ENCODE measurements at places on chromosomes 13 and 19.

DNA sequence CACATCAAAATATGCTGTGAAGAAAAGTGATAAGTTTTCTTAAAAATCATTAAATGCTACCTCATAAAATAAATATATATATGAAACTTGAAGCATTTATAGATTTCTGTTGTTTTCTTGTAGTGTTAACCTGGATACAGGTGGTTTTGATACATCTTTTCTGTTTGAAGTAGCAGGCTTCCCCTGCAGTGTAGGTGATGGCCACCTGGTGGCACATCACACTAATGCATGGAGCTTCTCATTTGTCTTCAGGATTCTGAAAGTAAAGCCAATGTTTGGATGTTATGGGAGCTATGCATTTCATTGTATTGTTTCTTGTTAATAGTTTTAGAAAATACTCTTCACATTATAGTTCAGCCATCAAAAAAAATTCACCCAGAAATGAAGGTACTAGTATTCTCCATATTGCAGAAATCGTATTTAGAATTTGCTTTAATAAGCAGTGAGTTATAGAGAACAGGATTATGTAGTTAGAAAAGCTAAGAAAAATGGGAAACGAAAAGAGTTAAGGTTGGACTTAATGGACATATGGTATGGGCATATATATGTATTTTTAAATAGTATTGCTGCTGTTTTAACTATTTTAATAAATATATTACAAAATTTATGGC, 18.7 kb downstream of the GPR180 start:
- no peak for DNase-seq

- no peak for DNase-seq
These were observed 39.6 kb downstream of the ANKRD10 start for GRCh38 chr13:110875241-110875640.

DNA sequence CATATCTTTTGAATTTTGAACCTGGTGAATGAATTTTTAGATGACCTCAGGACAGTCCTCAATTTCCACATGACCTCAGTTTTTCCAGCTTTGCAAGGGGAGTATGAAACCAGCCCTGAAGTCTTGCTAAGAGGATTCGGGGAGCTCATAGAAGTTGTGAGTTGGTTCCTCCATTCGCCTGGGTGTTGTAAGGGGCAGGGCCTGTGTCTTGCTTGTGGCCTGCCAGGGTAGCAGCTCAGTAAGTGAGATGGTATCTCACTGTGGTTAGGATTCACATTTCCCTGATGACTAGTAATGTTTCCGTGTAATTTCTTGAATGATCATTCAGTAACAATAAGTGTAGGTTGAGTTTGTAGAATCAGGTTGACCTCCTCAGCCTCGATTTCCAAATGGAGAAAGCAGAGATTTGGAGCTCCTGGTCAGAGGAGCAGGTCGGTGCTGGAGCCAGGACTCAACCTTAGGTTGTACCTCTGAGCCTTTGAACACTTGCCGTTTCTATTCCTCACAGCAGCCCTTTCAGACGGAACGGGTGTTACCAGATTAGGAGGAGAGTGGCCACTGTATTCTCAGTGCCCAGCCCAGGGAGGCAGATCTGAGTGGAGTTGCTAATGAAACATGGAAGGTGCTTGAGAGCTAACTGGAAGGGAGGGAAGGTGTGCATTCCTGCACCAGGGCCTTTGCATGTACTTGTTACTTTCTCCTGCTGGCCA, 14.6 kb downstream of the NACC1 start:
- no peak for DNase-seq

GRCh38 chr13:50426927-50427326, 411.7 kb downstream of the KCNRG start:
- DNase-seq, result no peak

DNA sequence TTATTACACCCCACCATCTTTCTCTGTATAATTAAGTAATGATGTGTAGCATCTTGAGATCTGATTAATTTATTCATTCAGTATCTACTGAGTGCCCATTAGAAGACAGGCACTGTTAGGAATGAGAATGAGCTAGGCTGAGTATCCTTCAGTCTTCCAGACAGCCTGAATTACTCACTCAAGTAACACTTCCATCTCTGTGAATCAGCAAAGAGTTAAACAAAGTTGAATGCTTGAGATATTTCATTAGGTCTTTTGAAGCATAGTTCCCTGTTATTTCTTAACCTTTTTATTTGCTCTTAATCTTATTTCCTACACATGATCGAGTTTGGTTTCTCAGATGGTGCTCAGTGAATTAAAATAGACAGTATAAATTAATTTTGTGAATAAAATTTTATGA, 413.7 kb downstream of the DCT start:
- no peak for DNase-seq

DNA sequence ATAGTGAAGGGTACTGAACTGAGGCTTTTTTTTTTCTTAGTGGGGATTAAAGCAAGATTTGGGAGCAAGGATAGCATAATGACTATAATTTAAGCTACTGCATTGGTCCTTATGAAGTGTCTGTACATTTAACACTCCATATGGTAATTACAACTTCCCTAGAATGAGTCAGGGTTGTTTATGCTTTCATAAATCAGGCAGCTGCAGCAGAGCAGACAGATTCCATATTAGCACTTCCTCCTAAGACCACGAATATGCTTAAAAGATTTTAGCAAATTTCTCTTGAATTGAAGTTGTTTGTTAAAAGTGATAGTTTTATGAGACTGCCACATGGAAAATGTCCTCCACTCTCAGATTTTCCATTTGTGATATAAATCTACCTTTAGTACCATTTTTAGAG, 401.1 kb upstream of the SPRY2 start:
- no peak for DNase-seq

DNA sequence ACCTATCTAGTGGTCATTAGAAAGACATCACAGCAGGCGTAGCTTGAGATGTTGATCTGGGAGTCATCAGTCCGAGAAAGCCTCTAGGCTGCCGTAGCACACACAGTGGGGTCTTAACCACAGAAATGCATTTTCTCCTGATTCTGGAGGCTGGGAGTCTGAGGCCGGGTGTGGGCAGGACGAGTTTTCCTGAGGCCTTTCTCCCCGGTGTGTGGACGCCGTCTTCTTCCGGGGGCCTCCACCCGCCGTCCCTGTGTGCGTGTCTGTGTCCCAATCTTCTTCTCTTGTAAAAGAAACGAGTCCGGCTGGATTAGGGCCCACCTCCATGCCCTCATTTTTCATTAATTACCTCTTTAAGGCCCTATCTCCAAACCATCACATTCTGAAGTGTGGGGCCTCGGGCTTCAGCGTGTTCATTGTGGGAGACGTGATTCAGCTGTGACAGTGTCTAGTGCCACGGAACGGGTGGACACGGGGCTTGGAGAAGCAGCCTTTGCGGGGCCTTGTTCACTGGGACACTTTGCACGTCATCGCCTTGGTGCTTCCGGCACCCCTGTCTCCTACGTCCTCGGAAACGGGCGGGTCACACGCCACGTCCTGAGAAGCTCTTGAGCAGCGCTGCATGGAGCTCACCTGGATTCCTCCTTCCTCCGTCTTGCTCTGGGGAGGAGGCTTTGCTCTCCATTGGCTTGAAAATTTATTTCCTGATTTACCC, 208.9 kb upstream of the SOX1 start:
- no peak for DNase-seq

GRCh38 chr13:44463759-44464158, 90.1 kb downstream of the SERP2 start:
- no peak for DNase-seq

GRCh38 chr19:16608290-16608739, 19.7 kb downstream of the MED26 start:
- no peak for DNase-seq

DNA sequence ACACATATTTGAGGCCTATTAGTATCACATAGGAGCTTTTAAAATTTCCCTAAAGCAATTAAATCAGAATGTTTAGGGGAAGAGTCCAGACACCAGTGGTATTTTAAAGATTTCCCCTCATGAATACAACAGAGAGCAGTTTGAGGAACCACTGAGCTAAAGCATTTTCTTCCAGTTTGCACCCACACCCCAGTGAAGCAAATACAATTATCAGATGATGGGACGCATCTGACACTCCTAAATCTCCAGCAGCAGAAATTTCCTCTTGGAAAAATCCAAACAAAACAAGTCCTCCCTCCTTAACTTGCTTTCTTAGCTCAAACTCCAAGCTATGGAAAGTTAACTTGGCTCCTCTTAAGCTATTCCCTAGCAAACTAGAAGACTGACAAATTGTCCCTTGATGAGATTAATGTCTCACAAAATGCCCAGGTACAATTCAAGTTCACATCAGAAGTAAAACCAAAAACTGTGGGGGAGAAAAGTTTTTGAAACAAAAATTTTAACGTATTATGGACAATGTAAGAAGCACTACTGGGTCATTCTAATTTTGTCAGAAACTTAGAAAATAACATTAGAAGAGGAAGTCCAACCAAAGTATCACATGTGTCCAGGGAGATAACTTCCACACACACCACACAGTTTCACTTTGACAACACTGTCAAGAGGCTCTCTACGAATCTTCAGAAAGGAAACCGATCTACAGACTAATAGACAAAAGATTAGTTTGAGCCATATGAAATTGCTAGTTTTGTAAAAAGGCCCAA, 74.1 kb downstream of the ABCC4 start:
- no peak for DNase-seq

Data from activated T-helper 1 cell treated with anti-CD3 and anti-CD28 coated beads, Interleukin-2, amount 50 U/mL, for 16 hours (primary cell).